ENCODE measurements at places on chromosomes 6 and 20. TPM values are rescaled to one million over a fixed set of nuclear protein-coding genes. Genes with fewer than 3 reads are reported as not detected.

- DNase-seq, result no peak
Measured at GRCh38 chr20:43375591-43375990, 82.1 kb upstream of the SRSF6 start.

Gene MATN4
- total RNA-seq, result not detected

GRCh38 chr6:49551078-49551865 is 804 bp downstream of the C6orf141 start:
- no peak for DNase-seq

DNA sequence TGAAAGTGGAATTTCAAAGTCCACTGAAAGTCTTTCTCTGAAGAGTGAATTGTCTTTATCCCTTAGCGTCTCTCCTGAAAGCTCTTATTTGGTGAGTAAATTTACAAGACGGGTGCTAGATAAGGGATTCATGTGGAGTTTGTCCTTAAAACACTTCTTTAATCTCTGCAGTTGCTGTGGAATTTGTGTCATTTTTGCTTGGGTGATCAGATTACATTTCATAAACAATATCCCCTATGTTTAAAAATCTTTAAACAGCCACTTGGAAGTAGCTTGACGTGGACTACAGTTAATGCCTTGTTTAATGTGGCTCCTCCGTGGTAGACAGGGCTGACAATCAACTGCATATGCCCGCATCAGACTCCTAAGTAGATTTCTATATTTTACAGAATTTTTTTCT is 175.4 kb upstream of the ZNF217 start:
- no peak for DNase-seq

Gene TRMT11
- 11.6 TPM for total RNA-seq

Data from left lobe of liver (tissue), 2 donors.